ENCODE measurements at places on chromosomes 4 and X.

DNA sequence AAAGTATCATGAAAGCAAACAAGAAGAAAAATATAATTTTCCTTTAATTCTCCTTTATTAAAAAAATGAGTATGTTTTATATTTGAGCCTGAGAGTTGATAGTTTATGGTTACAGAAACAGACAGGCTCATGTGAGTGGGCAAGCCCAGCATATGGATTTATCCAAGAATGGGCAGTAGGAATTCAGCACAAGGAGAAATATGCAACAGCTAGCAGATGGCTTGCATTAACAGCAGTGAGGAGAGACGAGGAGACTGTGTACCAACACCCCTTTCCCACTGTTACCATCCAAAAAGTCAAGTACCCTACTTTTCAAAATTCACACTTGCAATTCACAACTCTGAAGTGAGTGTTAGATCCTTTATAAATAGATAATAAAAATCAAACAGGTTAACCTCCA is 1760.2 kb upstream of the TENM3 start:
- DNase-seq: no peak

- DNase-seq: no peak
Measured at GRCh38 chrX:41152221-41152620, 67.0 kb downstream of the USP9X start.

- DNase-seq: no peak
Measured at GRCh38 chr4:25487155-25487554, 110.1 kb downstream of the ANAPC4 start.

DNA sequence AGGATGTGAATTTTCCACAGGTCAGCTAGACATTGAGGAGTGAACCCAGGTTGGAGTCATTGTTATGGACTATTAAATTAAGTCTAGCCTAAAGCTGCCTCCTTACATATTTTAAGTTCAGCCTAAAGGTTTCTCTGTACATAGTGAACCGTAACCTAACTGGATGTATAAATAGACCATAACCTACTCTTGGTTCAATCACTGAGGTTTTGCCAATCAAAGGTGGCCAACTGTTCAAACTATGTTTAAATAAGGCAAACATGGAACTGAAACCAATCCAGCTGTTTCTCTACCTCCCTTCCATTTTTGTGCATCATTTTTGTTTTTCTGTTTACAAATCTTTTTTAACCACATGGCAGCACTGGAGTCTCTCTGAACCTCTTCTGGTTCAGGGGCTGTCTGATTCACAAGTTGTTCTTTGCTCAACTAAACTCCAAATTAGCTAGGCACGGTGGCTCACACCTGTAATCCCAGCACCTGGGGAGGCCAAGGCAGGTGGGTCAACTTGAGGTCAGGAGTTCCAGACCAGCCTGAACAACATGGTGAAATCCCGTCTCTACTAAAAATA is 43.9 kb upstream of the SFRP2 start:
- DNase-seq: no peak

- no peak for DNase-seq
Measured at GRCh38 chrX:110316351-110317060, 1.4 kb downstream of the AMMECR1 start.

- DNase-seq: no peak
Measured at GRCh38 chr4:183621875-183622274, 37.1 kb downstream of the RWDD4 start.

DNA sequence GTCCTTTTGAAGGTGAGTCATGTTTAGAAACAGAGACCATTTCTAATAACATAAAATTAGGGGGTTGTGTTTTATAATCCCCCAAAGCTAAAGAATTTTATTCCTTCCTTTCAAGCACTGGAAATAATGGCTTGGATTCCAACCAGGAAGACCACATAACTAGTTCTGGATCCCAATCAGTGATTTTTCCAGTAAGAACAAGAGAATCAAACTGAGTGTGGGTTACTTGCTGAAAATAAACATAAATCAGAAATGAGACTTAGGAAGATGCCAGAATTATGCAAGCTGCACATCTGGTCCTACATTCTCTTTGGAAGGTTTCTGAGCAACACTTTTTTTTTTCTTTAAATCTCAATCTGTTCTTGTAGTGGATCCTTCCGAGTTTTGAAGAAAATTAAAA is 76.3 kb downstream of the SOWAHB start:
- no peak for DNase-seq

- no peak for DNase-seq
Measured at GRCh38 chr4:102524691-102525090, 23.5 kb downstream of the NFKB1 start.

GRCh38 chr4:120749445-120750151 is 172.9 kb downstream of the PRDM5 start:
- DNase-seq: no peak

- DNase-seq: no peak
Measured at GRCh38 chr4:183413234-183414200, 30.9 kb upstream of the CDKN2AIP start.

- DNase-seq: no peak
Measured at GRCh38 chr4:15753786-15754185, 24.3 kb upstream of the CD38 start.

GRCh38 chrX:64394874-64395567 is at the start of gene MTMR8:
Gene MTMR8 (minus strand): TSS chrX:64395452. CDS start chrX:64395363, 89 bp downstream.
- DNase-seq: peak; percentile 52

GRCh38 chr4:100362366-100362765 is 155.5 kb downstream of the EMCN start:
- DNase-seq: no peak

GRCh38 chr4:102640669-102641068 is 120.1 kb downstream of the MANBA start:
- no peak for DNase-seq

DNA sequence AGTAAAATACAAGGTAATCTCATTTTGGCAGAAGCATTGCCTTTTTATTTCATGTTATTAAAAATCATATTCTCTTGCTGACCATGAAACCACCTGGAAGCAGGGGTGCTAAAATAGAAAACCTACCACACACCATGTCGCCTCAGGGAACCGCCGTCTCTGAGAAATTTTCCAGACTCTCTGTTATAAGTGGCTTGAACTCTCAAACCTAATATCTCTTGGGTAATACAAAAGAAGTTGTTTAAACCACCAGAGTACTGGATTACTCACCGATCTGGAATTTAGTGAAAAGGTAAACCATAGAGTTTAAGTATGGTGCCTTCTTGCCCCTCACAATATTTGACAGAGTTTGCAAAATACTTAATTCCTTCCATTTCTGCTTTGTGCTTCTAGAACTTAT is 27.7 kb downstream of the ENPP6 start:
- DNase-seq: no peak

DNA sequence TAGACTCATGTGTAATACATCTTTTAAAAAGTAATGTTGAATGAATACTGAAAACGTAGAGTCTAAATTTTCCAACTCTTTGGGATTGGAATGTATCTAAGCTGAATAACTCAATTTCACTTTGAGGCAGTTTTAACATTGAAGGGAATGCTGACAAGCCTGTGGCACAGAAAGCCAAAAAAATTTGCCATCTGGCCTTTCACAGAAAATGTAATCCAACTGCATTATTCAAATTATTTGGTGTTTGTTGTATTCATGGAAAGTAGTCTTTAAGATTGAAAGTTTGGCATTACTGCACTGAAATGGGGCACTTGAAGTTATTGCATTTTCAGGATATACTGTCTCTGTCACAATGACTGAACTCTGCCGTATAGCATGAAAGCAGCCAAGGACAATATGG is 186.9 kb downstream of the FRMPD4 start:
- DNase-seq: no peak

GRCh38 chr4:86908251-86908657 is 16.0 kb upstream of the C4orf36 start:
- no peak for DNase-seq

DNA sequence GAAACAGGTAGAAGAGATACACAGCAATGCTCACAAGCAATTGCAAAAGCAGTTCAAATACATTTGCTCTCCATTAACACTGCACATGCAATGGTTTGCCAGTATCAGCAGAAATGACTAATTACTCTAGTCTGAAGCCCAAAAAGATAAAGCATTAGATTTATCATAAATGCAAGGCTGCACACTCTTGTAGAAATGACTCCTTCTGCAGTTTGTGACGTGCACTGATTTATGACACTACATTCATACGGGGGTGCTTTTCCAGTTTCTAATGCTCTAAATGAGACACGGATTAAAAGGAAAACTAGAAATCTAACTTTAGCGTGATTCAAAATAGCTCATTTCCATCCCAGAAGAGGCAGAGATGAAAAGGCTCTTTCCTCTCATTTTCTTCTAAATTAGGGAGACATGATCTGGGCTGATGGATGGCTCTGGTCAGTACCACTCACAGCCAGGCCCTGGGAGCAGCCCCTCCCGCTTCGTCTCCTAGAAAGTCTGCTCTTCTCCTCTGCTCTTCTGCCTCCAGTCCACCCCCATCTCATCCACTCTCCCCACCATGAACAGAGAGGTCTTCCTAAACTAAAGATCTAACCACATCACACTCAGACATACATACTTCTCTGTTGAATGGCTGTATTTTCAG is 33.2 kb downstream of the PPP2R2C start:
- DNase-seq: no peak

- no peak for DNase-seq
Measured at GRCh38 chrX:9905288-9905687, 61.9 kb upstream of the CLDN34 start.

DNA sequence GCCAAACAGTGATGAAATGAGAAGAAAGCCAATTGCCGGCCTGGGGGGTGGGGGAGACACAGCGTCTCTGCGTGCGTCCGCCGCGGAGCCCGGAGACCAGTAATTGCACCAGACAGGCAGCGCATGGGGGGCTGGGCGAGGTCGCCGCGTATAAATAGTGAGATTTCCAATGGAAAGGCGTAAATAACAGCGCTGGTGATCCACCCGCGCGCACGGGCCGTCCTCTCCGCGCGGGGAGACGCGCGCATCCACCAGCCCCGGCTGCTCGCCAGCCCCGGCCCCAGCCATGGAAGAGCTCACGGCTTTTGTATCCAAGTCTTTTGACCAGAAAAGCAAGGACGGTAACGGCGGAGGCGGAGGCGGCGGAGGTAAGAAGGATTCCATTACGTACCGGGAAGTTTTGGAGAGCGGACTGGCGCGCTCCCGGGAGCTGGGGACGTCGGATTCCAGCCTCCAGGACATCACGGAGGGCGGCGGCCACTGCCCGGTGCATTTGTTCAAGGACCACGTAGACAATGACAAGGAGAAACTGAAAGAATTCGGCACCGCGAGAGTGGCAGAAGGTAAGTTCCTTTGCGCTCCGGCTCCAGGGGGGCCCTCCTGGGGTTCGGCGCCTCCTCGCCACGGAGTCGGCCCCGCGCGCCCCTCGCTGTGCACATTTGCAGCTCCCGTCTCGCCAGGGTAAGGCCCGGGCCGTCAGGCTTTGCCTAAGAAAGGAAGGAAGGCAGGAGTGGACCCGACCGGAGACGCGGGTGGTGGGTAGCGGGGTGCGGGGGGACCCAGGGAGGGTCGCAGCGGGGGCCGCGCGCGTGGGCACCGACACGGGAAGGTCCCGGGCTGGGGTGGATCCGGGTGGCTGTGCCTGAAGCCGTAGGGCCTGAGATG is at the start of gene SHOX:
TSS of gene SHOX (plus strand) at position 180 of the 885 bp plus-strand sequence. CDS start at position 287, 107 bp downstream.
- no peak for DNase-seq

GRCh38 chr4:145453163-145453520 is 28.5 kb upstream of the SMAD1 start:
- DNase-seq: no peak

DNA sequence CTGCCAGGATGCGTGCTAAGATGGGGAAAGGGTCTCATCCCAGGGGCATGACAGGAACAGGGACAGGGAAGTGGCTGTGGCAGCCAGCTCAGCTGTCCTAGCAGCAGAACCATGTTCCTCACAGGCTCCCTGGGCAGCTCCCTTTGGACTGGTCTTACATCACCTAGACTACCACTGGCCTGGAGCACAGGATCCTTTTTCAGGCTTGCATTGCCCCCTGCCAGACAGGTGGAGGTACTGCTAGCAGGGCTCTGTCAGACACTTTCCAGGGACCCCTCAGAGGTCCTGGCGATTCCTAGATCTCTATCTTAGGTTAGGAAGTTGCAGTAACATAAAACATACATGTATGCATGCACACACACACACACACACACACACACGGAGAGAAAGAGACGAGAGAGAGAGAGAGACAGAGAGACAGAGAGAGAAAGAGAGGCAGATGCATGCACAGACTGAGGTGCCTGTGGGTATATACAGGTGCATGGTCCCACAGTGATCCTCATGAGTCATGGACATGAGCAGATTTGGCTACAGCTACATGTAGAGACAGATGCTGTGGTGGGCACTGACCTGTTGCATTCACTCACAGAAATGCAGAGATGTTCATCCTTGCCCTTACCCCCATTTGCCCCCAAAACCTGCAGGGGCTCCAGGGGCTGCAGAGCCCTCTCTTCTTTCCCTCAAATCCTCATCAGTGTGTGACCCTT is 63.6 kb downstream of the STARD8 start:
- no peak for DNase-seq

DNA sequence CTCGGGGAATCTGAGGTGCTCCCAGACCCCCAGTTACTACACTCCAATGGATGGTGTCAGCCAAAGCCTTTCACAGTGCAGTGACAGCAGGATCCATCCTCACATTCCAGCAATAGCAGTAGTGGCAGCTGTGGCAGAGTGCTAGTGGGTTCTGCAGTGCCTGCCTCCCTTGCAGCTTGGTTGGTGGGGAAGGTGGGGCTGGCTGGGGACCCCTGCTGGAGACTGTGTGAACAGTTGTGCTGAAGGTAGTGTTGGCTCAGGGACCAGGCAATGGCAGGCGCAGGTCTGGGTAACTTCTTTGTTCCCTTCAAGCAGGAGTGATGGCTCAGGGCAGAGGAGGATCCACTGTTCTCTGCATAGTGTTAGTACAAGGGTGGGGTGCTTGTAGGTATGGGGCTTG is 343.7 kb upstream of the TRAM1L1 start:
- DNase-seq: no peak
